ENCODE measurements at places on chromosomes 11 and 22.
A peak's percentile ranks its signal among the peaks of the same experiment; 100 is the strongest.

DNA sequence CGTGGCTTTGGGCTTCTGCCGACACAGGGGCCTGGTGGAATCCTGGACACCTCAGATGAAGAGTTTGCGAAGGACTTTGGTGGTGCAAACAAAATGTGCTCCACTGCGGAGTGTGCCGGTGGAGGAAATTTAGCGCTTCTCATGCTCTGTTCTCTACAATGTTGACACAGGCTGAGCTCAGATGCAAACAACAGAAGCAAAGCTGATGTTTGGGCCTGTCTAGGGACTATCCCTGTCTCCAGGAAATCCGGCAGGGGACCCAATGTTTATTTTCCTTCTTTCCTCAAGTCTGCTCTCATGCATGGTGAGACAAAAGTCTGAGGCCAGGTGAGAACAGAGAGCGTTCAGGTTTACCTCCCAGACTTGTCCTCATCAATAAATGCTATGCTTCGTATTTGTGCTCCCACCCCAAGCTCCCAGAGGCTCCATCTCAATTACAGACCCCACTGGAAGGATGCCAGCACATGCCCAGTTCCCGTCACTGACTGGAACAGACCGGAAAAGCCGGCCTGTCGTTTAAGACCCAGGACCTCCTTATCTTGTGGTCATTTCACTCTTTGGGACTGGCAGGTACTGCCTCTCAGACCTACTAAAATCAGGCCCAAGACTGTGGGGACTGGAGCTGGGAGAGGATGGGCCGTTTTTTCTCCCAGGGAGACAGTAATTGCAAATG lies 105.7 kb upstream of the B3GAT1 start:
- no peak for DNase-seq

GRCh38 chr22:26894766-26895485 lies 237.5 kb downstream of the MIAT start:
- peak; percentile 98 for DNase-seq

DNA sequence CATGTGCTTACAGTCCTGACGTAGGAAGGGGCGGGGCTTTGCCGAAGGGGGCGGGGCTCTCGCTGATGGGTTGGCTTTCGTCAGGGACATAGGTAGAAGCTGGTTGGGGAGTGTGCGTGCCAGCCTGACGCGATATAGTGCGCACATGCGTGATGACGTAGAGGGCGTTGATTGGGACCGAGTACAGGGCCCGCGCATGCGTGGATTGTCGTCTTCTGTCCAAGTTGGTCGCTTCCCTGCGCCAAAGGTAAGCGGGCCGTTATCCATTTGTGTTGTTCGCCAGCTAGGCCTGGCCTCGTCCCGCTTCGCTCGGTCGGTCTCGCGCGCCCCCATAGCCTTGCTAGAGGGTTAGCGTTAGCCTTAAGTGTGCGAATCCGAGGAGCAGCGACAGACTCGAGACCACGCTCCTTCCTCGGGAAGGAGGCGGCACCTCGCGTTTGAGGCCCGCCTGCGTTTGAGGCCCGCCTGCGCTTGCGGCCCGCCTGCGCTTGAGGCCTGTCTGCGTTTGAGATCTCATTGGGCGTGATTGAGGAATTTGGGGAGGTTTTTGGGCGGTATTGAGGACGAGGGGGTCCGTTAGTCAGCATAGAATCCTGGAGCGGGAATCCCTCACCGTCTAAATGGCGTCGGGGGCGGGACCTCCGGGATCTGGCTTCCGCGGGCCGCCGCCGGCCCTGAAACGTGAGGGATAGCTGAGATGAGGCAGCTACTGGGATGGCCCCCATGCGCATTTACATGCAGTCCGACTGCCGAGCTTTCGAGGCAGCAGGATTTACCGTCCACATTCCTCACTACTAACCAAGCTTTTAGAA lies at the start of gene XRCC6:
TSS of gene XRCC6 (plus strand) at position 197 of the 812 bp plus-strand sequence. CDS start 710 bp downstream, outside the sequence.
- peak; percentile 99 for DNase-seq

- DNase-seq: peak; percentile 85
Measured at GRCh38 chr22:32801537-32802236, at the start of gene TIMP3. Gene TIMP3 (plus strand): TSS chr22:32801705. CDS start chr22:32802002, 297 bp downstream.

DNA sequence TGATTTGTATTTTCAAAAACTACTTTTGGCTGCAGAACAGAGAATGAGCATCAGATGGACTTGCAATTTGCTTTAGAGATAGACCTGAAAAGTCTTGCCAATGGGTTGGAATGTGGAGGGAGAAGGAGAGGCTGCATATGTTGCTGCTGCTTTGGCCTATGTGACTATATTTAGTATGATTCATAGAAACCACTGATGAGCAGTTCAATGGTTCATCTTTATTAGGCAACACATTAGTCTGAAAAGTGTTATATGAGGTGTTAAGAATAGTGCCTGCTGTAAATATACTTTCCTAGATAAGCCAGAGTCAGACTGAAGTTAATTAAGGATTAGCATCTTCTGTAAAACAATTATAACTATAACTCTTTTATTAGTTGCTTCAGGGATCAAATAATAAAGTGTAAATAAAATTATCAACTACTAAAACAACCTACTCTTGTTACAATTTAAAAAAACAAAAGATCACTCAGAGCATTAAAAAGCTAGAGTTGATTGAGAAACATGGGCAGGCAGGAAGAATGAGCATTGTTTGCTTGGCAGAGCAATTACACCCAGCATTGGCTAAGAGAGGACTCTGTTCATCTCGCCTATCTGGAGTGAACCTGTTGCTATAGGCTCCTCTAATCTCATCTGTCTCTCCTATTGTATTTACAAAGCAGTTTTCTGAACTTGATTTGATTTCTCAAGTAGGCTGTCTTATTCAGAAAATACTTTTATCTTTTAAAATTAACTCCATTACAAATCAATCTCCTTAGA lies 36.3 kb downstream of the HORMAD2 start:
- DNase-seq: peak; percentile 68

GRCh38 chr22:39721206-39722031 lies 150.9 kb downstream of the CACNA1I start:
- no peak for DNase-seq

DNA sequence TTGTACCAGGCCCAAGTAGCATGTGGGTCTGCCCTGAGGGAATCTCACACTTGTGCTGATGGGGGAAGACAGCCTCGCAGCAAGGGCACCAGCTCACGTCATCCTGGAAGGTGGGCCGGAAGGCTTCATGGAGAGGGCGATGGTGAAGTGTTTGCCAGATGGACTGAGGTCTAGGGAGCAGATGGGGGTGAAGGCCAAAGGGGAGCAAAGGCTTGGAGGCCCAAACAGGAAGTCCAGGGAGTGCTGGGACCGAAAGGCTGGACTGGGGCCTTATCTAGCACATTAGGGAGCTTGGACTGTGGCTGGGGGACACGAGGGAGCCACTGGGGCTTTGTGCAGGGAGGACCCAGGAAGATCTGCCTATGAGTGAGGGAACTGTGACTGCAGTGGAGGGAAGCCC lies 1.2 kb upstream of the TNFRSF13C start:
- DNase-seq: no peak

GRCh38 chr11:107676336-107677057 lies 35.4 kb downstream of the SLN start:
- DNase-seq: no peak

All from fibroblast of skin of back (primary cell).